ENCODE measurements at places on chromosomes 7 and 10.

DNA sequence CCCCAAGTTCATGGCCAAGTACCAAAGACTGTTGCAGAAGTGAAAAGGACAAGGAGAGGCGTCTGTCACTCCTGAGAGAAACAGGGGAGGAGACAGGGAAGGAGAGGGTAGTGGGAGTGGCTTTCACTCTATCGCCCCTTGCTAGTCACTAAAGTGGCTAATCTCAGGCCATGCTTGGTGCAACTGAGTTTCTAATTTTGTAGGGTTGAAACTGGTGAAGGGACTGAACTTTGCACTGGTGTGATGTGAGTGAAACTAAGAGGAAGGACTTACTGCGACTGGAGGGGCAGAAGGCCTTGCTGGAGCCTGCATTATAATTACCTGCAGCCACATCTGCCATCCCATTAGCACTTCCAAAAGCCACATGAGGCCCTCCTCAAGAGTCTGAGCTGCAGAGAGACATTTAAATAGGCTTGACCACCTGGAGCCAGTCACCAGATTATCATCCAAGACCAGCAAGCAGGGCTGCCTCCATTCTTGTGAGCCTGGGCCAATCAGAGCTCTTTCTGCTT is 107.2 kb upstream of the EEPD1 start:
- DNase-seq: no peak

GRCh38 chr10:73932620-73933112 is 21.7 kb downstream of the PLAU start:
- DNase-seq: no peak

- DNase-seq: no peak
Measured at GRCh38 chr7:90955641-90956207, 308.5 kb upstream of the FZD1 start.

DNA sequence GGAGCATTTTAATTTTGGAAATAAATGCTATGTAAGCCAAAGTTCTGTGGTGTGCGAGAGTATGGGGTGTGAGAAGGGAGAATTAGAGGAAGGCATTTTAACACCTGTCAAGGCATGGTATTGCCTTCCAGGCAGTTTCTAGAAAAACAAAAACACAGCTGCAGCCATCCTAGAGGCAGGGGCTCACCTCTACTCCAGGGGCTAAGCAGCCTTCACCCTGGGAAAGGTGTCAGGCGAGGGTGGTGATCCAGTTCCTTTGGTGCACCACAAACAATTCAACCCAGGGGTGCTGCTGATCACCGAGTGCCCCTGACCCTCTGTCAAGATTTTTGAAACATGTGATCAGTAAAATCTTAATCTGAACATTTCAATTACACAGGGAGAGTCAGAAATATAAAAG is 59.2 kb upstream of the GPR26 start:
- DNase-seq: no peak

- no peak for DNase-seq
Measured at GRCh38 chr10:52283174-52283573, 30.9 kb upstream of the DKK1 start.

DNA sequence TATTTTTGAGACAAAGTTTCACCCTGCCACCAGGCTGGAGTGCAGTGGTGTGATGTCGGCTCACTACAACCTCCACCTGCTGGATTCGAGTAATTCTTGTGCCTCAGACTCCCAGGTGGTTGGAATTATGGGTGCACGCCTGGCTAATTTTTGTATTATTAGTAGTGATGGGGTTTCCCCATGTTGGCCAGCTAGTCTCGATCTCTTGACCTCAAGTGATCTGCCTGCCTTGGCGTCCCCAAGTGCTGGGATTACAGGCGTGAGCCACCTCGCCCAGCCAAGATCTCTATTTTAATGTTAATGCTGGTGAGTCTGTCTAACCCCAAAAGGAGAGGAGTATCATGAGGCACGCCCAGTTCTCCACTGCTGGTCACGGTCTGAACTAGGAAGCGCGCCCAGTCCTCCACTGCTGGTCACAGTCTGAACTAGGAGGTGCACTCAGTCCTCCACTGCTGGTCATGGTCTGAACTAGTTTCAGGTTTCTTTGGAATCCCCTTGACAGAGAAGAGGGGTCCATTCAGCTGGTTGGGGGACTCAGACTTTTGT is 5.6 kb upstream of the LRRC27 start:
- no peak for DNase-seq

DNA sequence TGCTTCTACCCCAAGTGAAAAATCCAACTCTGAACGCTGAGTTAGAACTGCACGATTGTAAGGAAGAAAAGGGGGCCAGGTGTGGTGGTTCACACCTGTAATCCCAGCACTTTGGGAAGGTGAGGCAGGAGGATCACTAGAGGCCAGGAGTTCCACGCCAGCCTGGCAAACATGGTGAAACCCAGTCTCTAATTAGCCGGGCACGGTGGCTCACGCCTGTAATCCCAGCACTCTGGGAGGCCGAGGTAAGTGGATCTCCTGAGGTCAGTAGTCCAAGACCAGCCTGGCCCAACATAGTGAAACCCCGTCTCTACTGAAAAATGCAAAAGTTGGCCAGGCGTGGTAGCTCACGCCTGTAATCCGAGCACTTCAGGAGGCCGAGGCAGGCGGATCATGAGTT is 9.0 kb downstream of the GUSB start:
- DNase-seq: no peak

- peak; percentile 45 for DNase-seq
Measured at GRCh38 chr7:1175967-1176851, 16.2 kb upstream of the ZFAND2A start.

GRCh38 chr10:30392564-30392990 is 41.4 kb upstream of the MAP3K8 start:
- DNase-seq: peak; percentile 36

DNA sequence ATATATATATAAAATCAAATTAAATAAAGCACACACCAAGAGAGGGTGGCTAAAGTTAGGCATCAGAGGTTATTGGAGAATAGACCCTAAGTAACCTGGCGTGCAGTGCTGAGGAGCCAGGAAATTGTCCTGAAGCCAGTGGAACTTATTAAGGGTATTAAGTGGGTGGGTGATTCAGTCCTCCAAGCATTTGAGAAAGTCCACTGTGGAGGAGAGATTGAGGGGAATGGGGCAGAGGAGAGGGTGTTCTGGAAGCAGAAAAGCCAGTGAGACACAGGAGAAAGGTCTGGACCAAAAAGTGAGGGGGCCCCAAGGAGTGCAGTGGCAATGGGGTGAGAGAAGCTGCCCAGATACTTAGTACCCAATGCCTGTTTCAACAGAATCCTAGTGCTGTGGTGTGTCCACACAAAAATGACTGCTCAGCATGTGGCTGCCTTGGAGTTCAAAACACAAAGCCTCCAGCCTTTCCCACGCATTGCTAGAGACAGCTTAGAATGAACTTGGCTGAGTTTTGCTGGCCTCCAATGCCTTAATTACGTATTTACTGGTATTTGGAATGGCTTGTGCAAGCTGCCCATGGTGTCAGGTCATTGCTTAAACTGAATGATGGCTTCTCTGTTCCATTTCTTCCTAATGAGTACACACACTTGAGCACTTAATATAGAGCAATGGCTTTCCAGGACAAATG is 44.9 kb upstream of the CHST15 start:
- no peak for DNase-seq

DNA sequence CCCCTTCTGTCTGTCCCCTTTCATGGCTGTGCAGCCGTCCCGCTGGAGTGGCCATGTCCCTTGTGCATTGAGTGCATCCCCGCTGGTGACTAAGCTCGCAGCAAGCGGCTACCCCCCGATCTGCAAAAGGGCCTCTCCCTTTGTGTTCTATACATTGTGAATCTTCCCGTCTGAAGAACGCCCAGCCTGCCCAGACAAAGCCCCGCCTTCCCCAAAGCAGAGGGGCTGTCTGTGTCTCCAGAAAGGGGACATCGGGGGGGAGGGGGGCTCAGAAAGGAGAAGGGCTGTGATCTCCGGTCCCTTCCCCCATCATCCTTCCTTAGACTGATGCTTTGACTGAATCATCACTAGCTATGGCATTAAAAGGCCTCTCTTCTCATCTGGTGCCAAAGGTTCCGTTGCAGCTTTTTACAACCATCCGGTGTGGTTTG is 11.9 kb downstream of the NPTX2 start:
- DNase-seq: no peak

GRCh38 chr7:23712368-23713284 is 2.6 kb downstream of the STK31 start:
- DNase-seq: no peak

GRCh38 chr10:3002304-3002703 is 65.0 kb upstream of the PFKP start:
- no peak for DNase-seq

DNA sequence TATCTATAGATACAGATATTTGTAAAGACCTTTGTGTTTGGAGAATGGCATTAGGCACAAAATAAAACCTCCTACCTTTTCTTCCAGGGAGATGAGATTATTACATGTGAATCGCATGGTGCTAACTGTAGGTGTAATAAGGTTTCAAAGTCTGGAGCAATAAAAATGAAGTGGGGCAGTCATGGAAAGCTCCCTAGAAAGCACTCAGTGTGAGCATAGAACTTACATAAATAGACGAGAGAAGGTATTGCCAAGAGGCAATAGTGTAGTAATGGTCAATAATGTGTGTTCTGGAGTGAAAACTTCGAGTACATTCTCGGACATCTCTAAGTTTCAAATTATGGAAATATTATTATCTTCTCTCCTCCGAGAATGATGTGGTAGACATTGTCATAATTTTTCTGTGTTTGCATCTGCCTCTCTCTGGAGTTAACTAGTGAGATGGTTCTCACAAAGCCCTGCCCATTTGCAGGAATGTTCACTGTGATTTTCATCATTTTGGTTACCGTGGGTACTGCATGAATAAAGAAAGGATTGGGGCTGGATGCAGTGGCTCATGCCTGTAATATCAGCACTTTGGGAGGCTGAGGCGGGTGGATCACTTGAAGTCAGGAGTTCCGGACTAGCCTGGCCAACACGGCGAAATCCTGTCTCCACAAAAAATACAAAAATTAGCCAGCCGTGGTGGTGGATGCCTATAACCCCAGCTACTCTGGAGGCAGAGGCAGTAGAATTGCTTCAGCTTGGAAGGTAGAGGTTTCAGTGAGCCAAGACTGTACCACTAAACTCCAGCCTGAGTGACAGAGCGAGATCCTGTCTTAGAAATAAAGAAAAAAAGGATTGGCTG is 10.6 kb downstream of the VIM start:
- DNase-seq: no peak

DNA sequence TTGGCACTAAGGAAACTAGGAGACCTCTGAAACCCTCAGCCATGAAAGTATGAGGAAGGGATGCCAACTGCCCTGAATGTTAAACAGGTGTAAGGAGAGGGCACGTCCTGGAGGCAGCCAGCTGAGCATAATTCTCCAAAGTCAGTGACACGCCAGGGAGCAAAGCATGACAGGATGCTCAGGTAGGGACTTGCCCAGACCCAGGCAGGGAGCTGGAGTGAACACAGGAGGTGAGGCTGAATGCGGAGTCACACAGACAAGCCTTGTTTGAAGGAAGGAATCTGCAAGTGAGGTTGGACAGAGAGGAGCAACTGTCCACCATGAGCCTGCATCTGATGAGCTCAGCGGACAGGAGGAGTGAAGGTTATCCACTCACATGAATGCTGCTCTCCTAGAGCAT is 41.5 kb downstream of the KLRG2 start:
- DNase-seq: no peak

GRCh38 chr7:153072806-153073205 is 313.3 kb downstream of the ACTR3B start:
- no peak for DNase-seq

DNA sequence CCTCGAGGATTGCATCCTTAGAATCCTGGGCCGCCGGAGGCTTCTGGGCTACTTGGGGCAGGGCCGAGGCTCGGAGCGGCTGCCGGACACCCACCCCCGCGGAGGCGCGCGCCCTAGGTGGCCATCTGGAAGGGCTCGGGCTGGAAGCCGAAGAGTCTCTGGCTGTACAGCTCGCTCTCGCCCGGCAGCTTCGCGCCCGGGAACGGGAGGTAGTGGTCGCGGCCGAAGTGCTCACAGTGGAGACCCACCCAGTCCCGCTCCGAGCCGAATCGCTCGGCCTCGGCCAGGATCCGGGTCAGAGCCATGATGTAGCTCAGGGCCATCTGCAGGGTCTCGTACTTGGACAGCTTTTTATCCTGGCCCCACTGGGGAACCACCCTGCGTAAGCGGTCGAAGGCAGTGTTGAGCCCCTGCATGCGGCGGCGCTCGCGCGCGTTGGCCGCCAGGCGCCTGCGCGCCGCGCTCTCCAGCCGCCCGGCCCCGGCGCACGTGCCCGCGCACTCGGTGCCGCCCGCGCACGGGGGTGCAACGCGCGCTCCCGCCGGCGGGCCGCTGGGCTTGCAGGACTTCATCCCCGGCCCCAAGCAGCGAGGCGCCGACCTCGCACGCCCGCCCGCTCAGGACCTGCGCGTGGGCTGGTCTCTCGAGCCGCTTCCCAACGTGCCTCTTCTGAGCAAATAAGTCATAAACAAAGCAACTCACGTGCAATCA is 652 bp downstream of the ATOH7 start:
- peak; percentile 57 for DNase-seq

GRCh38 chr7:106485919-106486318 is 175.0 kb downstream of the CCDC71L start:
- no peak for DNase-seq

DNA sequence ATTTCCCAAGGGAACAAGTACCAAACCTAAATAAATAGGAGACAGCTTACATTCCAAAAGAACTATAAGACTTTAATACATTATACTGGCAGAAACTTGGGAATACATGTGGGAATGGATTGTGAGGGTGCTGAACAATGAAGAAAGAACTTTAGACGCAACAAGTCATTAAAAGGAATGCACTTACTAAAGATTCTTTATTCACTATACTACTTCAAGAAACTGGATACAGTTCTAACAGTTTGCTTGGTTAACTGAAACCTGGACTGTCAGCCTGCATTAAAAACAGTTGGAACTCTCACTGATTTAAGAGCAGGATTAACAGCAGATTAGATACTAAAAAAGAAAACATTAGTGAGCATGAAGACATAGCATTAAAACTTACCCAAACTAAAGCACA is 12.0 kb downstream of the CACUL1 start:
- no peak for DNase-seq

DNA sequence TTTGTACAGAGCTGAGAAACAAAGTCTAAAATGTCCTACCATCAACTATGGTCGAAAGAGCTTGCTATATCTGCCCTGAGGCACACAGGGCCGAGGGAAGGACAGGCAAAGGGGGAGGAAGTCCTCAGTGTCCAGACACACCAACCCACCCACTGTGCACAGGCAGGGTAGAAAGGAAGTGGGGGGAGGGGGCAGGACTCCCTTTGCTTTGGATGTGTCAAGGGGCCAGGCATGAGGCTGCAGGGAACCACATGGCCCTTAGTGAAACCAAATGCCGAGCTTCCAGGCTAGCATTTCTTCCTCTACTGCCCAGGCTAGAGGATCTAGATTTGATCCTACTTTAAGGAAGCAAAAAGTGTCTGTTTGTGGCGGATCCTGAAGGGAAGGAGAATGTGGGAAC is 28.6 kb downstream of the KCNH2 start:
- DNase-seq: no peak

GRCh38 chr10:7667262-7668141 is 736 bp upstream of the ITIH5 start:
- no peak for DNase-seq

- no peak for DNase-seq
Measured at GRCh38 chr10:69043931-69044531, 43.9 kb upstream of the SRGN start.

GRCh38 chr10:71717551-71717951 is 2.0 kb downstream of the C10orf105 start:
- no peak for DNase-seq

All from caudate nucleus (tissue), 63 donors.